ENCODE measurements at places on chromosomes 2 and 18.

DNA sequence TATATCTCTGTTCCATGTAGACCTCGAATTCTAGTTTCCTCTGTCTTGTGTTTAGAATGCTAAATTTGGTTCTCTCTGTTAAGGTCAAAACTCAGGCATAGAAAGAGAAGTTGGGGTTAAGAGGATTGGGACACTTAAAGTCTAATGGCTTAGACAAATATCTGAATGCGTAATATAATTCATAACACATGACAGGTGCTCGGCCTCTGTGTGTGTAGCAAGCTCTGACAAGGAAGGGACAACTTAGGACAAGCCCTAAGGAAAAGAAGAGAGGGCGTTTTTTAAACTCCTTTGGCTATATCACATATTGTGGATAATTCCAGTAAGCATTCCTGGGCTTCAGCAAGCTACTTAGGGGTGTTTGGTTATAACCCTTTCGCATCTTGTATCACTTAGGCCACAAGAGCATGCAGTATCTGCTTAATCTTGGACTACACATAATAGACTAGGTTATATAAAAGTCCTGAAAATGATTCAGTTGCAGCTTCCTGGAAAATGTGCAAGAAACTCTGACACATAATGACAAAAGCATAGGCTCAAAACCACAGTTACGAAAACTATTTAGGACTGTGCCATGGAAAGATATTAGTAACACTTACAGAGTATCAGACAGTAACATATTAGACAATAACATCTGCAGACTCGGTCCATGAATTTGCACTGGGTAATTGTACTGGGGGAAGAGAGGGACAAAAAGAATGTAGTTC is 16.1 kb upstream of the CREB1 start:
- DNase-seq, result no peak

DNA sequence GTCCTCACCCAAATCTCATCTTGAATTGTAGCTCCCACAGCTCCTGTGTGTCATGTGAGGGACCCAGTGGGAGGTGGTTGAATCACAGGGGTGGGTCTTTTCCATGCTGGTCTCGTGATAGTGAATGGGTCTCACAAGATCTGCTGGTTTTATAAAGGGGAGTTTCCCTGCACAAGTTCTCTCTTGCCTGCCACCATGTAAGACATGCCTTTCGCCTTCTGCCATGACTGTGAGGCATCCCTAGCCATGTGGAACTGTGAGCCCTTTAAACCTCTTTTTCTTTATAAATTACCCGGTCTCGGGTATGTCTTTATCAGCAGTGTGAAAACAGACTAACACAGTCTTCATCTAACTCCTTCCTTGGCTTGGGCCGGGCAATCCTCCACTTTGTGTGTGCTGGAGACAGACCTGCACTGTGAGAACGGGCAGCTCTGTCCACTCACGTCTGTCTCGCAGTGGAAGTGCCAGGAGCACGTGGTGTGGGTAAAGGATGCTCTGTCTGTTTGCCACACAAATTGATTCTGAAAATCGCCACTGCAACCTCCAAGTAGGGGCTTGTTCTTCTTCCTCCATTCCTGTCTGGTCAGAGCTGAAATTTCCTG is 47.6 kb upstream of the OTOS start:
- DNase-seq, result no peak

DNA sequence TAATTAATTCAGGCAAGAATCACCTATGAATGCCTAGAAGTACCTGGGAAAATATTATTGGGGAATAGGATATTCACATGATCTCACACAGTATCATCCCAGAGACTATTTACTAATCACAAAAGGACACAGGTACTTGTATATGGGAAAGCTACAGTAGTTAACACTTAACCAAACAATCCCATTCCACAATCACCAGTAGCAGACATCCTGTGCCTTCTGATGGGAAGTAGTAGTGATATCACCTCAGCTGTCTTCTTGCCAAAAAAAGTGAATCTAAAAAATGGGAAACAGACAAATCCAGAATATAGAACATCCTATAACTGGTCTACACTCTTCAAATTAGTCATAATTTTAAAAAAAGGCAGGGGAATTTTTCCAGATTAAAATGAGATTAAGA is 75.6 kb upstream of the CCDC150 start:
- no peak for DNase-seq

DNA sequence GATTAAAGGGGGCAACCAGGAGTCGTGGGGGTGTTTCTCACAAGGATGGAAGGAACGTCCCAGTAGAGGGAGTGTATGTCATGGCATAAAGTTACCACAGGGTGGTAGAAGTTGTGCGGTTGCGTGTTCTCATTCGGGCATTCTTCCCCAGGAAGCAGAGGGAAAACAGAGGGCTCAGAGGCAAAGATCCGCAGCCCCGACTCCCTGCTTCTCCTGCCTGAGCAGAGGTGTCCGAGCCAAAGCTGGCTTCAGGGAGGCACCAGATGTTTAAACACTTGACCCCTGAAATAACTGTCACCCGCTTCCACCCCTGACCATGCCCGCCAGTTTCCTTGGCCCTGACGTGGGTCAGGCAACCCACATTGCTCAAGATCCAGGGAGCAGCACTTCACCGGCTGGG is 83.7 kb downstream of the EN1 start:
- DNase-seq, result no peak

DNA sequence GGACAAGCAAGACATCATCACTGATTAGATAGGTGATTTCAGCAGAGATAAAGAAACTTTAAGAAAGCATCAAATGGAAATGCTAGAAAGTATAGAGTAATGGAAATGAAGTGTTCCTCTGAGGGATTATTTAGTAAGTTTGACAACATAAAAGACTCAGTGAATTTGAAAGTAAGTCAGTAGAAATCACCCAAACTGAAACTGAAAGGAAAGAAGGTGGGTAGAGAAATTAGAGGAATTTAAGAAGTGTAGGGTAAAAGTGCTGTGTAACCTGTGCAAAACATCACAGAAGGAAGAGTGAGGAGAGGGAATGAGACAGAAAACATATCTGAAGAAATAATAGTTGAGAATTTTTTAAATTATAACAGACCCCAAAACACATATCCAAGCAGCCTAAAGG is 343.1 kb downstream of the CBLN2 start:
- DNase-seq, result no peak

GRCh38 chr2:224650815-224651439 is 65.2 kb downstream of the CCDC195 start:
- DNase-seq, result no peak

- no peak for DNase-seq
Measured at GRCh38 chr2:167406558-167406957, 518.3 kb downstream of the XIRP2 start.

GRCh38 chr18:53789376-53790247 is 434.9 kb downstream of the MBD2 start:
- no peak for DNase-seq

GRCh38 chr2:61015976-61016375 is 1.5 kb upstream of the PEX13 start:
- DNase-seq, result no peak

DNA sequence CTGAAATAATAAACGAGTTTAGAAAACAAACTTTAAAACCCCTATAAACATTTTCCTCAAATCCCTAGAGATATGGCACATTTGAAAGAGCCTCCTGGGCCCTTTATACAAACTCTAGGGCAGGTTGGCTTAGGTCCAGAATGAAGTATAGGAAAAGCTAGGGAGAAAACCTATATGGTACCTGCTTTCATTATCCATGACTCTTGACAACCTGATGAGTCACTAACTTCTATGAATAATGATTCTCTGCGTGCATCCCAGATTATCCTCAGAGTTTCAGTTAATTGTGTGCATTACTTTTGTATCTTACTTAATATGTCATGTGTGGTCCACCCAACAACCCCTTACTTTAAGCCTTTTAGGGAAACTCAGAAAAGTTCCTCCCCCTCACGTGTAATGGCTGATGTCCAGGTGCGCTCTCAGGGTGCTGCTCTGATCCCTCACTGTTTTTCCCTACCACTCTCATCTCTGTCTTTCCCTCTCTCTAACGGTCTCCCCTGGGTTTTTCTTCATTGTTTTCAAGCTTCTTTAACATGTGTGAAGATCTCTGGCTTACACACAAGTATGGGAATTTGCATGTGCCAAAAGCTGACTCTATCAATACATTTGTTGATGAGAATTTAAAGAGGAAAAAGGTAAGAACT is 78.5 kb downstream of the LRP1B start:
- no peak for DNase-seq

DNA sequence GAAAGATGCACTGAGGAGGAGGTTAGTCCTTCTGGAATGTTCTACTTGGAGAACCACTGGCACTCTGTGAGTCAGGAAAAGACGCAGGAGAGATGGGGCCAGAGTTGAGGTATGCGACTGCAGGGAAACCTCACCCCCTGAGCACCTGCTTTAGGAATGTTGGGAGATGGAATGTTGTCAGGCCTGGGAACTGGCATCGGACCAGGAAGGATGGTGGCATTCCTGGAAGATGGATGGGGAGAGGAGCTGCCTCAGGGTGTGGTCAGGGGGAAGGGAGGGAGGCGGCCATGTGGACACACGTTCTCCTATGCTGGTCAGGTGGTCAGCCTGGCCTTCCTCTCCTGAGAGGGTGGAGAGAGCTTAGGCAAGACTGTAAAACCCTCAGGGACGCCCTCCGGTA is 146.3 kb downstream of the CELF4 start:
- DNase-seq, result no peak

DNA sequence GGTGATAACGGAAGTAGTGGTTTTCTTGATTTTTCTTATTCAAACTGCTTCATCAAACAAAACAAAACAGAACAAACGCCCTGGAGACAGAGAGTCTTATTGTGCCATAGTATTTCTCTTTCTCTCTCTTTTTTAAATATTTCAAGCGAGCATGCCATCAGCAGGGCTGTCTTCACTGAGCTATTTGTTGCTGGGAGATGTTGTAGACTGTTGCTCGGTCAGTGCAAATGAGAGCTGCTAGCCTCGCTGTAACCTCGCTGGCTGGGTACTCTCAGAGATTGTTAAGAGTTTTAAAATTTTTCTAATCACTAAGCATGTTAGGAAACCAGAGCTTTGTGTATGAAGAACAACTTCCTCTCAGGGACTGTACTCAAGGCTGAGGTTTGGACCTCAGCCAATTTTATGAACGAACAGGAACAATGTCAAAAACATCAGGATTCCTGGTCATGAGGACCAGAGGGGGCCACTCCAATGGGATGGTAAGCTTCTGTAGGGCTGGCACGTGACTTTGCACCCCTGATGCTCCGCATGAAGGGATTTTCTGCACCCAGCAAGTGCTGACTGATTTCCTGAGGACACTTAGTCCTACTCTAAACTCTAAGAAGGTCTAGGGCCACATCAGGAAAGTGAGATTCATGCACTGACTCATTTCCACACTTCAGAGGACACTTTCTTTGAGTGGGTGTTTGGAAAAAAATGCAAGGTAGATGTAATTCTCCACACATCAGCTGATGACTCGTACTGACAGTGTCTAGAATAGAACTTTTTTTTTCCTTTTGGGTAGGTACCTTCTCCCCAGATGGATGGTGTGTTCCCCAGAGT is 59.8 kb upstream of the IL1R1 start:
- DNase-seq, result peak; percentile 82

- no peak for DNase-seq
Measured at GRCh38 chr18:48702346-48703027, 163.7 kb downstream of the CTIF start.

- peak; percentile 88 for DNase-seq
Measured at GRCh38 chr2:201233192-201233811, 27.0 kb upstream of the CASP8 start.

DNA sequence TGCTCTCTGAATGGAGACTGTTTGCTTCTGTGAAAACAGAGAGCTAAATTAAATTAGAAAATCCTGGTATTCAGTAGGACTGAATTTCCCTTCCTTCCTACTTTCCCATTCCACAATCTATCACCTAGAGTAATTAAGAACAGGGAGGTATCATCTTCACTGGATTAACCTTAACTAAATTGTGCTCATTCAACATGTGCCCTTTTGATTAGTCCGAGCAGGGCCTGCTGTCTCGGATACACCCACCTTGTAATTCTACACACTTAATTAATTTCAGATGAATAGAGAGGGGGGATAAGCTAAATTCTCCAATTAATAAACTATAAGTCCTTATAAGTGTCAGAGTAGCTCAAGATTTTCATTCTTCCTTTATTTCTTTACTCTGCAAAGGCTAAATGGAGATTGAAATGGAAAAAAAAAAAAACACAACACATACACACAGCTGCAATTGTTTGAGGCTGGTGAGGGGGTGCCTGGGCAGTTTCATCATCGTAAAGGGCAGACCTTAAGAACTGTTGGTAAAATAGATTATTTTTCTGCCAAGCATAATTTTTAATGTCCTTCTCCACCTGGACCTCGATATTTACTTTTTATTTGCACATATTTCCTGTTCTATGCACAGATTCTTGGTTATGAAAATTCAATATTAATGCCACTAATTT is 157.1 kb upstream of the SIX2 start:
- no peak for DNase-seq

GRCh38 chr2:178142274-178143065 is 30.2 kb downstream of the RBM45 start:
- no peak for DNase-seq

DNA sequence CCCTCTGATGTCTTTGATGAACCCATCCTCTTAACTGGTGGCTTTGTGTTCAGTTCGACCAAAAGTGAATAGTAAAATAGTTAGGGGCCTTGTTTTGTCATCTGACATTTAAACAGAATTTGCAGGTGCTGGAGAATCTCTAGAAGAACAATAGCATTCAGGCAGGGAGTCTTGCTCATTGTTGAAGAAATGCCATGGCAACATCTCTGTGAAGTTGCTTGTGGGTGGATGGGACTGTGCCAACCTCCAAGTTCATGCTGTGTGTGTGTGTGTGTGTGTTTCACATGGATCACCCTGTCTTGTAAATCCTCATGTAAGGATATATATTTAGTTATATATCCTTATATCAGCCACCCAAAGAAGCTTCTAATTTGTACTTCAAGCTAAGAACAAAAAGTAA is 66.7 kb downstream of the SKA1 start:
- no peak for DNase-seq

DNA sequence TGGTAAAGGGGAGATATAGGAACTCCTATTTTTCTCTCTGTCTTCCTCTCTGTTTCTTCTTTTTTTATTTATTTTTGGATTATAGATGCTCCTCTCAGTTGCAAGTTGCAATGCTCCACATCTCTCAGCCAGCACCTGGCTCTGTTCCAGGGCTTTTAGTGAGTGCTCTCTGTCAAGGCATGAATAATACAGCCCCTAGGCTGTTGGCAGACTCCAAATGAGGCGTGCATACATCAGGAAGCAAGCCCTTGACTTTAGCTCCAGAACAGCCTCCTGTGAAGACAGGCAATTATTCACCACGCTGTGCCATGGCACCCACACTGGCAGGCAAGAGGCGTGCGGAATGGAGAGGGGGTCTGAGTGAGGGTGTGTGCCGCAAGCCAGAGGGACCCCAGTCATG is 228.1 kb upstream of the PXDN start:
- peak; percentile 85 for DNase-seq

- no peak for DNase-seq
Measured at GRCh38 chr2:182907081-182907830, 40.8 kb upstream of the FRZB start.

DNA sequence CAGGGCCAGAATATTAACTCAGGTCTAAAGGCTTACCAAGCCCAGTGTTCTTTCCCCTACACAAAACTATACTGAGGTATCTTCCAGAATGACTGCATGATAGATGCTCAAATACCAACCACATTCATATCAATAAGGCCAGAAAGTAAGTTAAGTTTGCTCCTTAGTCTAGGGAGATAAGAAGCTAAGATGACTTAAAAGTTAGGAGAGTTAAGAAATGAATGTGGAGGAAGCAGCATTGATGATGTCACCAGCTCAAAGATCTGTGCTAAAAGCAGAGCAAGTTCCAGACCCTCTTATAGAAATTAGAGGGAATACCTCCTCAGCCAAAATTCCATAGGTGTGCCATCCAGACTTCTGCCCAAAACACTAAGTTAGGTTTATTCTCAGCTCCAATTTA is 6.1 kb downstream of the PPP4R1 start:
- no peak for DNase-seq

GRCh38 chr2:124426625-124427024 is 401.5 kb downstream of the CNTNAP5 start:
- no peak for DNase-seq

Data from vagina (tissue), 2 donors.